ENCODE measurements at places on chromosomes 2 and 18.

- no peak for DNase-seq
Measured at GRCh38 chr2:109255654-109256053, 126.6 kb downstream of the SH3RF3 start.

GRCh38 chr2:8572712-8573233 is 109.1 kb upstream of the ID2 start:
- DNase-seq: no peak

DNA sequence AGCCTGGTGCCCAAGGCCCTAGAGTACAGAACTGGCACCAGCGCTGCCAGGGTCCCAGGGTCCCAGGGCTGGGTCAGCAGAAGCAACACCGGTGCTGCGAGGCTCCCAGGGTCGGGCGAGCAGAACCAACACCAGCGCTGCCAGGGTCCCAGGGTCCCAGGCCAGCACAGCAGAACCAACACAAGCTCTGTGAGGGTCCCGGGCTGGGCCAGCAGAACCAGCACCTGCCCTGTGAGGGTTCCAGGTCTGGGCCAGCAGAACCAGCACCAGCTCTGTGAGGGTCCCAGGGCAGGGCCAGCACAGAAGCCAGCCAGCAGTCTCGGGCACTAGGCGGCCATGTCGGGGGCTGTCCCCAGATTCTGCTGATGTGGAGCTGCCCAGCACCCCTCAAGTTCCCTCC is 93.1 kb downstream of the GALR1 start:
- DNase-seq: no peak

- DNase-seq: peak; percentile 45
Measured at GRCh38 chr2:104849618-104850141, 4.2 kb upstream of the POU3F3 start.

DNA sequence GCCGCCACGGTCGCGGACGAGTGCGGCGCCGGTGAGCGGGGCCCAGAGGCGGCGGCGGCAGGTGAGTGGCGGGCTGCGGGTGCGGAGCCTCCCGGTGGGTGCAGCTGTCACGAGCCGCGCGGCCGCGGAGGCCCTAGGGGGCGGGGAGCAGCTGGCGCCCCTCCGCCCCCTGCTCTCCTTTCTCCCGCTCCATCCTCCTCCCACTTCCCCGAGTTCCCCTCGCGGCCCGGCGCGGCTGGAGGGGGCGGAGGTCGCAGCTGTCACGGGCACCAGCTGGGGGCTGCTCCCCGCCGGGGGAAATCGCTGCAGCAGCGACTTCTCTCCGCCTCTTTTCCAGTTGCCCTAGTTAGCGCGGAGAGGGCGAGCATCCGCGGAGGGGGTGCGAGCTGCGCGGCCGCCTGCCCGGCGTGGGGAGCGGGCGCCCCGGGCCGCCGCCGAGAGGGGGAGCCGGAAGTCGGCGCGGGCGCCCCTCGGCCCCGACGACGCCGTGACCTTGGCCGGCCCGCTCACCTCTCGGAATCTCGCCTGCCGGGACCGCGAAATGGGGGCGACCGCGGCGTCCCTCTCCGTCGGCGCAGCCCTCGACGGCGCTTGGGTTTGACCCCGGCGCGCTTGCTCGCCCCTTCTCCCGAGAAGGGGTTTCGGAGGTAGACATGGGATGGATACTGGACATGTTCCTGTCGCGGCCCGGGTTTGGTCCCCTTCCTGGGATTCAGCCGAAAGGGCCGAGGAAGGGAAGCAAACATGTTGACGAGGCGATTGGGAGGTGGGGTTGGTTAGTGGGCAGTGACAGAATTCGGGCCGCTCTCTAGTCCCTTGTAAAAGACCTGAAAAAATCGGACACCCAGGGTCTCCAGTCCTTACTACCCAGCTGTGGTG is 727 bp downstream of the NCOA1 start:
- DNase-seq: no peak

DNA sequence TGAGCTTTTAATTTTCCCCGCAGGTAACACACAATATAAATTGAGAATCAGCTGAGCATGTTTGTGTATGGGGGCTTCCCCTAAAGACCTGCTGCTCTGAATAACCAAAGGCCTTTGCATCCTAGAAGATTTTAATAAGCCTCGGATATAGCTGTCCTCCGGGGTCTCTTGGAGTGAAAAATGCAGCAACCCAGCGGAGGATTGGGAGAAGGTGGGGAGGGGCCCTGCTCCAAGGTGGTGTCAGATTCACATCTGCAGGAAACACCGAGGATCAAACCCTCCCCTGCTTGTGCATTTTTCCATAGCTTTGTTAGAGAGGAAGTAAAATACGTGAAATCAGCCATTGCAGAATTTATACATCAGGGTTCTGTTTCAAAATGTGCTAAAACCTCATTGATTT is 63.0 kb upstream of the OTOF start:
- DNase-seq: no peak

- no peak for DNase-seq
Measured at GRCh38 chr2:109527846-109528705, 85.7 kb downstream of the SEPTIN10 start.

DNA sequence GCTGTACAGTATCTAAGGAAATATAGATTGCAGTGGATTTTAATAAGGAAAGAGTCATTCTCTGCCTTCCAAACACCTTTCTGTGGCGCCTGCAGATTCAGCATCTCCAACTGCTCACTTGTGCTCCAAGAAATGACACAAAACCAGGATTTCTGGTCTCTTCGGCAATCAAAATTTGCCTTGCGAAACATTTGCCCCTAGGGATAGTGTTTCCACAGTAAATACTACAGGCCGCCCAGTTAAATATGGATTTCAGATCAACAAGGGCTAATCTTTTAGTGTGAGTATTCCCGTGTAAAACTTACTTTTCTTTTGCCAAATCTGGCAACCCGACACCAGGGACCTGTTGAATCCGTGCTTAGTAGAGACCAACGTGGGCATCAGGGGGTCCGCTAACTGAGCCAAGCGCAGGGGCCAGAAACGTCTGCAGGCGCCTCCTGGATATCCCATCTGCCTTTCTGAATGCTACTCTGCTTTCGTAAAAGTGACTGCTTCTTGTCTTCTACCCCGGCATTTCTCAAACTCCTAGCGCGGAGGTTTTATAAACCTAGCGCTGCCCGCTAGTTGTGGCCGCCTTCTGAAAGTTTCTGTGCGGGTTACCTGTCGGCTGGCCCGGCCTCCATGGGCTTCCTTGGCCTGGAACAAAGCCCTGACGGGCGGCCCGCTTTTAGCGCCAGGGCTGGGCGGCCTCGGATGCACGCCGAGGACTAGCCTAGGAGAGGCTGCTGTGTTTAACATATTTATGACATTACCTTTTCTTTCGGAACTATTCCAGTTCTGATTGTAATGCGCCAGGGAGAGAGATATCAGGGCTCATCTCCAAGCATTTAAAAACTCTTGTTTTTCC is 2.5 kb downstream of the CYP1B1 start:
- DNase-seq: no peak

GRCh38 chr18:22493940-22494339 is 76.2 kb upstream of the CTAGE1 start:
- peak; percentile 52 for DNase-seq

DNA sequence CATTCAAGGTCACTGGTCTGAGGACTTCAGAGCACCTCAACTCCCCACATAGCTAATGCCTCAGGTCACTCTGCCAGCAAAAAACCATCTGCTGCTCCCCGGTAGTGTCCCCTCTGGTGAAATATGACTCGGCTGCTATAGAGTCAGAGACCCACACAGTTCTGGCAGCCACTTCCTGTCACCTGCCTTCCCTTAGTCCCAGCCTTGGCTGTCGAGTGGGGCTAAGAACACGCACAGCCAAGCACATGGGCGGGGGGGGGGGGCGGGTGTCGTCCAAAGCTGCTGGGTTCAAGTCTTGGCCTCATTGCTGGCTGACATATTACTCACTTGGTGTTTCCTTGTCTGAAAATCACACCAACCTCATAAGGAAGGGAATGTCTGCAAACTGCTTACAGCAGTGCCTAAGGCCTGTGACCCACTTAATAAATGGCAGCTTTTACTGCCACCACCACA is 37.5 kb downstream of the POLR1A start:
- peak; percentile 30 for DNase-seq

- peak; percentile 95 for DNase-seq
Measured at GRCh38 chr2:189096769-189097447, 82.7 kb downstream of the COL5A2 start.

- DNase-seq: no peak
Measured at GRCh38 chr2:27296481-27296880, 11.8 kb downstream of the UCN start.

- DNase-seq: no peak
Measured at GRCh38 chr18:74803117-74803516, 205.4 kb downstream of the ZNF407 start.

DNA sequence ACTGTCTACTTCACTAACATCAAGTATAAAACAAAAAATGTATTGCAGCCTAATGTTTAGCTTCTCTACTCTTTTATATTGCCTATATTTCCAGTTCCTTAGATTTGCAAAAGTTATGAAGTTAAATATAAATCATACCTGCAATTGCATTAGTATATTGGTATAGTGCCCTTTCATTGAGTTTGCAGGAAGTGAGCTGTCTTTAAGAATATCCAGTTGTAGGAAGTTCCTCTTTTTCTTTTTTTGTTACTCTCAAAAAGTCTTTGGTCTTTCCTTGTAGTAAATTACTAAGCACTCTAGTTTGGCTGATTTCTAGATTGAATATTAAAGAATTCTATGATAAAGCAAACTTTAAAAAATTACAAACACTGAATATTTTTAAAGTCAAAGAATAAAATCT is 71.3 kb upstream of the FN1 start:
- no peak for DNase-seq

DNA sequence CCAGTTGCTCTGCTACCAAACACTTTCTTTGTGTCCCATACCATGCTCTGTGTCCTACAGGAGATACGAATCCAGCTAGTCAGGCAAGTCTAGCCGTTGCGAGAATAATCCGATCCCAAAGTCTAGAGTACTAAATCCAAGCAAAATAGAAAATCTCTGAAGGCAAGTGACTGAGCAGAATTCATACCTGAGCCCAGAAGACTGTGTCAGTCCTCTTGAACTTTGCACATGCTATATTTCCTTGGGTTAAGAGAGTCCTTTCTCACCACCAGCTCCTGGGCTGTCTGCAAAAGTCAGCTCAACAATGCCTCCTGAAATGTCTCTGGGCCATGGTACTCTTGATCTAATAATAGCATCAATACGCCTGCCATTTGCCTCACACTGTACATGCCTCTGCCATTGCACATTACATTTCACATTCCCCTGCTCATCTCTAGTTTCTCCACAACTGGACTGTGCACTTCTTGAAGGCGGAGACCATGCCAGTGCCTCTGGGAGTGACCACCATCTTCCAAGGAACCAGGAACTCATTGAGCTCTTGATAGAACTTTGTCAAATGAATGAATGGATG is 265.8 kb upstream of the ID2 start:
- DNase-seq: no peak

- DNase-seq: no peak
Measured at GRCh38 chr2:150639383-150639782, 151.9 kb upstream of the RND3 start.

- peak; percentile 86 for DNase-seq
Measured at GRCh38 chr2:18545384-18545783, 15.1 kb downstream of the RDH14 start.

GRCh38 chr2:29106980-29107388 is 8.2 kb upstream of the CLIP4 start:
- DNase-seq: peak; percentile 72

- DNase-seq: no peak
Measured at GRCh38 chr2:204202253-204202652, 265.7 kb downstream of the ICOS start.

GRCh38 chr2:157228946-157229345 is 28.6 kb upstream of the GALNT5 start:
- DNase-seq: no peak

GRCh38 chr2:231918501-231919330 is 7.5 kb downstream of the NPPC start:
- DNase-seq: no peak

DNA sequence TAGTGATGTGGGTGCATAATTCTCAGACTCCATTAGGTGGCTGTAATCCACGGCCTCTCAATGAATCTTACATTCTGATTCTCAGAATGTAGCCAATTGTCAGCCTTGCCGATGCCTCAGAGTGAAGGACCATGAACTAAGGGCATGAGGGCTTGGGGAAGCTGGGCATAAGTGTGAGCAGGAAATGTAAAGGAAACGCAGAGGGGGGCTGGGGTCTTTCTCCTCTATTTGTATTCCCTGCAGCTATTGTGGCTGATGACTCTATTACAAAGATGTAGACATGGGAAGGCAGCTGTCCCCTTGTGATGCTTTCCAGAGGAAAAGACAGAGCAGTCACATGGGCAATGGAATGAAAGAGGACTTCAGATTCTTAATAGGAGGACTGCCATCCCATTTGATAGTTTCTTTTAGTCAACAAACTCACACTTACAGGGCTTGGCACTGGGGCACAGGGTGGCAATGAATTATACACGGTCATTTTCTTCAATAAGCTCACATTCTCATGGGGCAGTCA is 353.2 kb upstream of the PKDCC start:
- no peak for DNase-seq

DNA sequence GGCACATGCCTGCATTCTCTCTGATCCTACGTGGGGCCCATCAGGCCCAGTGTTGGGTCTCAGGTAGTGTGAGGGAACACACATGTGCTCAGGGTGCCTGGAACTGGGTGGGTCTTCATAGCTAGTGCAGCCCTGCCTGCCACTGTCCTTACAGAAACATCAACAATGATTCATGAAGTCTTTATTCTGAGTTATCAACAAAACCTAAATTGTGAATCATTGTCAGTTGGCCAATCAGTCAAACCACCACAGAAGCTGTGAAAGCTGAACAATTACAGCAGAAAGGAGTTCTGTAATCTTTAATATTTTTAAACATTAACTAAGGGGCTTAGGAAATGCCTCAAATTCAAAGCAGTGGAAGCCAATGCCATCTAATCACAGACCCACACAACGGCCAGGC is 82.8 kb upstream of the ZNF521 start:
- DNase-seq: no peak

GRCh38 chr2:160005908-160006307 is 56.5 kb downstream of the PLA2R1 start:
- no peak for DNase-seq

- DNase-seq: no peak
Measured at GRCh38 chr2:35562488-35562887, 793.1 kb upstream of the CRIM1 start.

DNA sequence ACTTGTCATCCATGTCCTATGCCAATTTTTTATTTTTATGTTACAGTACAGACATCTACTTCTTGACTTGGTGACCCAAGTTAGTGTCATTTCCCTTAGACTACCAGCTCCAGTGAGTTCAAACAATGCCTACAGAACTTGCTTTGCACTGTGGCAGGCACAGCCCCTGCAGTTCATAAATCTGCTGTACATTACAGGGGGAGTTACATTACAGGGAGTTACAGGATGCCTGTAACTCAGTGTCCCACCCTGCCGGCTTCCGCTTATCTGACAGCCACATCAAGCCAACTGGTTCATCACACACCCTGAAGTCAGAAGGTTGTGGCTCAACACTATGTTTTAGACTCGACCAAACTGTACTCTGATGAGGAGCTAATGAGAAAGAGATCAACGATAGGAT is 7.8 kb upstream of the NPAS2 start:
- no peak for DNase-seq

- peak; percentile 0 for DNase-seq
Measured at GRCh38 chr2:212228743-212229171, 309.8 kb downstream of the ERBB4 start.

GRCh38 chr2:79511320-79511951 is 1.4 kb upstream of the CTNNA2 start:
- peak; percentile 28 for DNase-seq

All from IMR-90 (cell line).